ENCODE measurements at places on chromosomes 1 and 21. TPM values are rescaled to one million over a fixed set of nuclear protein-coding genes. Genes with fewer than 3 reads are reported as not detected.

DNA sequence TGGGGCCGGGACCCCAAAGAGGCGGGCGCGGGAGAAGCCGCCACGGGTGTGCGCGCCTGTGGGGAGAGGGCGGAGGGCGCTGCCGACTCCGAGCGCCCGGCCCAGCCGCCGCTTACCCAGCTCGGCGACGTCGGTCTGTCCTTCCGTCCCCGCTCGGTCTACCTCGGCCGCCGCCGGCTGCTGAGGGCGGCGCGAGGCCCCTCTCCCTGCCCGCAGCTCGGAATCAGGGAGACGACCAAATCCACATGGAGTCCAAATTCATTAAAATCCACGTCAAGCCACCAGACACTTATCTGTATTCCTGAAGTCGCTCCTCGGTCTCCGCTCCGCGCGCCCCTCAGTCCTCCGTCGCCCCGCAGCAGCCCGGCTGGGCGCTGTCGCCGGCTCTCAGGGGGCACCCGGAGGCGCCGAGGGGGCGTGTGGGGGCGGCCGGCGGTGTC lies 637 bp downstream of the PLXNA2 start:
- DNase-seq, result no peak

- DNase-seq, result no peak
Measured at GRCh38 chr1:172452536-172453152, 8.8 kb upstream of the PIGC start.

The CRTC2 gene
- 47.1 TPM for total RNA-seq

The TBX19 gene
- 2.6 TPM for total RNA-seq

DNA sequence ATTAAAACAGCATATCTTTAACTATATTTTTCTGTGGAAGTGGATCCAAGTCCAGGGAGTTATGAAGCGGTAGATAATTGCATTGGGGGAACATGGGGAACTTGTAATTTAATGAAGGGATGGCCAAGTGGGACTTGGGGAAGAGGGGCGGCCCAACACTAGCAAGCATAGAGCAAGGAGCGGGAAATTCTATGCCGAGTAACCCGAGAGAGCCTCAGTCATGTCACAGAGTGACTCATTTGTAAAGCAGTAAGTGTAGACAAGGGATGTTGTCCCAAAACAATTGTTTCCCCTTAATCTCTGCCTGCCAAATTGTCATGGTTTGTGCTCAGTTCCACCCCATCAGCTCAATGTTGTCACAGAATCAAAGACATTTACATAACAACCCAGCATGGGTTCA lies 620.1 kb downstream of the AJAP1 start:
- no peak for DNase-seq

The NASP gene
- 185 TPM for total RNA-seq

The LRRIQ3 gene
- total RNA-seq, result 0.29 TPM

GRCh38 chr21:43303275-43304178 lies 123.4 kb downstream of the SIK1 start:
- DNase-seq, result no peak

DNA sequence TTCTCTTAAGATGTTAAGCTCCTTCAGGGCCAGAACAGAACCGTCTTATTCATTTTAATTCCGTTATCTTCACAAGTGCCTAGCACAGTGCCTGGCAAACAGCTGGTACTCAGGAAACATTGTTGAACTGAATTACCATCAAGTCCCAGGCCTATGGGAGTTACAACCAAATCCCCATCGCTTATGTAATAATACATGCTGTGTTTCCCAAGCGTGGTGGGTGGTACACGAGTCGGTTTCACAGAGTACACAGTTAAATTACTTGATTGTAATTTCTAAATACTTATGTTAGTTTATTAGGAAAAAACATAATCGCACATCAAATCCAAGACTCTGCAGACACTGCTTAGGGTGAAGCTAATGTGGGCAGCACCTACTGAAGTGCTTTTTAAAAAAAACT lies 1.0 kb downstream of the ANGEL2 start:
- DNase-seq, result no peak

DNA sequence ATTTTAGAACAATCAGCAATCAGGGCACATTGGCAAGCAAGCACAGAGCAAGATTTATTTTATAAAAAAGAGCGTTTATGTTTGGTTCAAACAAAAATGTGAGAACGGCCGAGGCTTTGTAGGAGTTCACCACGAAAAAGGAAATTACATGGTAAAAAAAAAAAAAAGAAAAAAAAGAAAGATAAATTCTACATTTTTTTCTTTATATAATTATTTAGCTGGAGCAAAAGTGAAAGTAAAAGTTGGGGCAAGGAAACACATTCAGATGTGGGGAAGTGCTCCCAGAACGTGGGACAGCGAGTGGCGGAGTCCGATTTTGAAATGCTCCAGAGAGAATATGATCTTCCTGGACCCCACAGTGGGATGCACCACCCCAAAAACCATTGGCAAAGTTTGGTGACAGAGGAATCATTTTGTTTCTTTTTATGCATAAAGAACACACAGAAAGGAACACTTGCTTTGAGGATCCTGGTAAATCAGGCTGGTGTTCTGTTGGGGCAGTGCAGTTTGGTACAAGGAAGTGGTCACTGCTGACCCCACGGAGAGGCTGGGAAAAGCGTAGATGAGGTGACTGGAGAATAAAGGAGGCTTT lies 16.3 kb upstream of the ATP5PO start:
- DNase-seq, result no peak

- DNase-seq, result no peak
Measured at GRCh38 chr1:197553281-197553680, 222.0 kb downstream of the DENND1B start.

DNA sequence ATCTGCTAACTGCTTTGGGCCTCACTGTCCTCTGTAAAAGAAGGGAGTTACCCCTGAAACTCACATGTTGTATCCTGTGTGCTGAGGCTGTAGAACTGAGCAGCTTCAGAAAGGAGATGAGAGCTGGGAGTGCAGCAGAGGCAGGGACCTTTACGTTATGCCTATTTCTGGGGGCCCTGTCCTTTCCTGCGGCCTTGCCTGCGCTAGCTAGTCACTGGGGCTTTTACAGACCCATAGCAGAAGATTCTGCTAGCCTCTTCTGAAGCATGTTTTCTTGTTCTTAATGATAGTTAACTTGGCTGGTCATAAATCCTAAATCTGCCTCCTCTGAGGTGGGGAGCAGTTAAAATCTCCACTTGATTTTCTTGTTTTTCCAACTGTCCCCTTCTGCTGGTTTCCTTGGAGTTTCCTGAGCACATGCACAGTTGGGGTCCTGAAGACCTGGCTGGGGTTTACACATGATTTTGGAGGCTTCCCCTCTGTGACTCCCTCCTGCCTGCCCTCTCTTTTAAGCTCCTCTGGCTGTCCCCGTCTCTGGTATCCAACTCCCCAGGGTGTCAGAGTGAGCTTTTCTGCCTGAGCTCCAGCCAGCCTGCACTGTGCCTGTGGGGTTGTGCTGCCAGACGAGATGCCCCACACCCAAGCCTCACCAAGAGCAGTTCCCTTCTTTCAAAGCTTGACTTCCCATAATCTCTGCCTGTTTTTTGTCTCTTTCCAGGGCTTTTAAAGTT lies 76.6 kb downstream of the NOS1AP start:
- no peak for DNase-seq

DNA sequence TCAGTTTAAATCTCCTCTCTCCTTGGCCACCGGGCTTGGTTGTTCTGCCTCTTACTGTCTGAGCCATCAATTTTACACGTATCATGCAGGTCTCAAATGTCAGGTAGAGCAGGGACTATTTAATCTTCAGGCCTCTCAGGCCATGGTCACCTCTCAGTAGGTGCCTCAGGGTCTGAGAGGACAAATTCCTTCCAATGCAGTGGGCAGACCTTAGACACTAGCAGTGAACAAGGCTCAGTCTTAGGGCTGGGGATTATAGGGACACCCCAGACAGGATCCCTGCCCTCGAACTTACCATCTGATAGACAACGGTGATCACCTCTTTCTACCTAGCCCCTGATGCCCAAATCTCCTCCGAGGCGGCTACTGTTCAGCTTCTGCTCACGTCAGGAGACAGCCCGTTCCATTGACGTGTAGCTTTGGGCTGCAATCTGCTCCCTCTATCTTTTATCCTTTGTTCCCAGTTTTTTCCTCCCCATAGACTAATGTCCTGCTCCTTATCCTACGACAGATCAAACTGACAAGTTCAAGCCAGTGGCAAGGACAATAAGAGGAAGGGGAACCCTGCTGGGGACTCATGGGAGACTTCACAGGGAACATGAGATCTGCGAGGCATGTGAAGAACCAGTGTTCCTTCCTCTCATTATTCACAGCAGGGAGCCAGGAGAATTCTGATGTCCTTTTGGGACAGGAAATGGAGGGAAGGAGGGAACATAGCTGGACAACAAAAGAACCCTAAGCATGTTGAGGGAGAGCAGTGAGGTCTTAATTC lies 1.4 kb upstream of the MYOG start:
- no peak for DNase-seq

DNA sequence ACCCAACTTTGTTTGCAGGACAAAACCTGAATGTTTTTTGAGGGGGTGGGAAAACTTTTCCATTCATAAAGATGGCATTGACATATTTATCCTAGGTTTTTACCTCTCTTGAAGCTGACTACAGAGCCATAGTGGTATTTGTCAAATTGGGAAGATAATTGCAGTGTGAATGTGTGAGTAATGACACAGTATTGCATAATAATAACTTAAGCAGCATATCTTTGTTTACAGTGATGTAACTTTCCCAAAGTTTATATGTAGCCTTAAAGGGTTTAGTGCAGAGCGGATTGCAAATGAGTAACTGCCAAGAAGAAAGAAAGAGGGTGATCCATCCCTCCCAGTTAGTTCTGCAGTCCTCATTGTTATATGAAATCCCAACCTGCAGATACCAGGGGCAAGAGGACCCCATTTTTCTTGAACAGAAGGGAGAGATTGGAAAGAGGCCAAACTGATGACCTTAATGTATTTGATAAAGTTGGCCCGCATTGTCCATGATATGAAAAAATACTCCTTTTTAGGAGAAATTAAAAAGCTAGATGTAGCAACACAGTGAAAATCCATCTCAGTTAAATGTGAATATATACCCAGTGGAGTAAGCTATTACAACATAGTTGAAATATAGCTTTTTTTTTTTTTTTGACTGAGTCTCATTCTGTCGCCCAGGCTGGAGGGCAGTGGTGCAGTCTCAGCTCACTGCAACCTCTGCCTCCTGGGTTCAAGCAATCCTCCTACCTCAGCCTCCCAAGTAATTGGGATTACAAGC lies 23.7 kb upstream of the NFIA start:
- no peak for DNase-seq

DNA sequence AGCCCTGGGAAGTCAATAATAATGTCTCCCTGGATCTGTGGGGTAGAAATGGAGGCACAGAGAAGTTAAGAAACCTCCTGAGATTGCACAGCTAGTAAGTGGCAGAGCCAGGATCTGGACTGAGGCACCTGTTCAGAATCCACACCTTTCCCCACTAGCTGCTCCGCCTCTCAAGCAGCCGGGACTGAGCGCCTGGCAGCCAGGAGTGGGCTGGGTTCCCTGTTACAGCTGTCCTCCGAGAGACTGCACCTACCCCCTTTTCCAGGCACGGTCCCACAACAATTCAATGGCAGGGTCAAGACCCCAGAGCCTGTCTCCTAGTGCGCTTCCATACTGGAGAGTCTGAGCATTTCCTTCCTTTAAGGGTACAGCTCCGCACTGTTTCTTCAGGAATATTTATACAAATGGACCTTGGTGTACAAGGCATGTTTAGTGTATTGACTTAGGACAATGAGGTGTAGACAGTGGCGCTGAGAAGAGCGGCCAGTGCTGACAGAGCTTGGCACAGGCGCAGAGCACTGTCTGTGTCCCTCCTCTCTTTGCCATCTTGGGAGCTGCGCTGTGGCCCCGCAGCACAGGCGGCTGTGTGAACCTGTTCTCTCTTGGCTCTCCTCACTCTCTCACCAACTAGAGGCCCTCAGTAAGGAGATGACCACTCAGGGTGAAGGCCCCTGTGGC lies 24.4 kb downstream of the GRHL3 start:
- no peak for DNase-seq

The PFDN2 gene
- 53.2 TPM for total RNA-seq

- DNase-seq, result no peak
Measured at GRCh38 chr1:154943649-154944400, 7.3 kb upstream of the PMVK start.
